ENCODE measurements at places on chromosomes 7 and 10.
A peak's percentile ranks its signal among the peaks of the same experiment; 100 is the strongest.

DNA sequence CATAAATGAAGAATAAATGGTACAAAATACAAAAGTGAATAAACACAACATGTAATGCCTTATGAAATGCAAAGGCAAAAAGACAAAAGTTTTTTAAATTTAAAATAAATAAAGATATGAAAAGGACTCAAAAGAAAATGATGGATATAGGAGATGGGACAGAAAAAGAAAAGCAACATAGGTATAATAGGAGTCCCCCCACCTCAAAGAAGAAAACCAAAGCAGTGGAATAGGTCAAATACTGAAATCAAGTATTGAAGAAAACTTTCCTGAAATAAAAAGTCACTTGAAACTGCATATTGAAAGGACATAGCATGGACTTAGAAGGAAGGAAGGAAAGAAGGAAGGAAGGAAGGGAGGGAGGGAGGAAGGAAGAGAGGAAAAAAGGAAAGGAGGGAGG is 110.0 kb upstream of the FAM204A start:
- DNase-seq = no peak

GRCh38 chr7:131583430-131583829 is 27.0 kb upstream of the PODXL start:
- no peak for DNase-seq

DNA sequence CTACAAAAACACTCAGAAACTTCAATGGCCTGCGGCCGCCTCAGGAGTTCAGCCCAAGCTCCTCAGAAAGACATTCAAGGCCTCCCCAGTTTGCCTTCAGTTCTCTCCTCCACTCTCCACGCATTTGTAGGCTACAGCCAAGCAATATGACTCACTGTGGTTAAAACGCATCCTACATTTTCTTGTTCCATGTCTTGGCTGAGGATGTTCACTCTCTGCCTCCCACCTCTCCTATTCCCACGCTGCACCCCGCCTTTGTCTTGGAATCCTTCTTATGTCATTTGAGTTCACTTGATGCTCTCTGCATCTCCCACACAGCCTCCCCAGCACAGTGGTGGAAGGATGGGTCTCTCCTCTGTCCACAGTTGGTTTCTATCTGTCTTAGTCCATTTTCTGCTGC is 184.8 kb downstream of the NPSR1 start:
- no peak for DNase-seq

GRCh38 chr10:104492329-104492940 is 138.8 kb downstream of the CFAP58 start:
- DNase-seq = no peak

DNA sequence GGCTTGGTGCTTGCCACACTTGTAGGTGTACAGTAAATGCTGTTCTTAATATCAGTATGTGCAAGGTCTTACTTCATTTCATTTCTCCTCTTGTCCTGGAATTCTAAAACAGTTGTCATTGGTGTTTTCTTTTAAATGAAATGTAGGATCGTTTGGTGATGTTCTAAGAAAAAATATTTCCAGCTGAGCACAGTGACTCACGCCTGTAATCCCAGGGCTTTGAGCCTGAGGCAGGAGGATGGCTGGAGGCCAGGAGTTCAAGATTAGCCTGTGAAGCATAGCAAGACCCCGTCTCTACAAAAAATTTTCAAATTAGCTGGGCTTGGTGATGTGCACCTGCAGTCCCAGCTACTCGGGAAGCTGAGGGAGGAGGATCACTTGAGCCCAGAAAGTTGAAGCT is 32.6 kb upstream of the ELN start:
- no peak for DNase-seq

- no peak for DNase-seq
Observed at GRCh38 chr7:98840722-98841121, 29.1 kb downstream of the TMEM130 start.

DNA sequence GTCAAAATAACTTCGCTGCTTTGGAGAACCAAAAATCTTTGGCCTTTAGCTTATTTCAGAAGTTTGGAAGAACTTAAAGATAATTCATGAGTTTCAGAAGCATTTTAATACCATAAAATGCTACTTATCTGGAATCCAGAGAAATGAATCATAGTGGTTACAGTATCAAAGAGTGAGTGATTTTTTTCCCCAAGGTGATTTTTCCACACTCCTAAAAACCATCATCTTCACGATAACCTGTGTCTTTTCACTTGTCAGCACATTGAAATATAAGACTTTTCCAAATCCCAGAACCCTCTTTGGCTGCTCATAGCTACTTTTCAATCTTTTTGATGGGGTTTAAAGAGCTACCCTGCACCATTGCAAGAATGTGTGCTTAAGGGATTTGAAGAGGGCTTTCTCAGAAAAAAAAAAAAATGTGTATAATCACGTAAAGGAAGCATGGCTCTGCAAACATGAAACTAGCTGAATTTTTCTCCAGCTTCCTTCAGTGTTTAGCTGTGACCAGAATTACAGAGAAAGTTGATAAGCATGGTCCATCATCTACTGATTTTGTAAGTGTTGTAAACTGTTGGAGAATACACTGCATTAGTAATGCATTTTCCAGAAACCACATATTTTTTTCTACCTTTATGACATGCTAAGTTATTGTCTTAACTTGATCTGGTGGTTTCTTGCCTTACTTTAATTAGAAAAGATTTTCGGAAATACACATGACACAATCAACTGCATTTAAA is 134.9 kb downstream of the BICC1 start:
- no peak for DNase-seq

- no peak for DNase-seq
Observed at GRCh38 chr7:37194943-37195342, 253.7 kb downstream of the ELMO1 start.

DNA sequence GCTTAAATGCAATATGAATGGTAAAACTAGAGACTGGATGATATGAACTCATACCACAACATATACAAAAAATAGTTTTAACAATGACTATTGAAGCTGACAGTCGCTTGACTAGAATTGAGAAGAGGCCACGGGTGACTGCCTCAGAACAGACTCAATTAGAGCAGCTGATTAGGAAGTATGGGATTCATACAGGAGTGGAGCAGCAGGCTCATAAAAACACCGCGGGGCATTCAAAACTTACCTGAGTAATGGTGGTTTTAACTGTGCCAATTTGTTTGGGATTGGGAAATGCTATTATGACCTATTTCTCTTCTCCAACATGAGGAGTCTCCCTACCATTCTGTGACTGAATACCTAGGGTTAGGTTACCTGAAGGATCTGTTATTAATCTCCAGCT is 2.1 kb downstream of the CADPS2 start:
- no peak for DNase-seq

DNA sequence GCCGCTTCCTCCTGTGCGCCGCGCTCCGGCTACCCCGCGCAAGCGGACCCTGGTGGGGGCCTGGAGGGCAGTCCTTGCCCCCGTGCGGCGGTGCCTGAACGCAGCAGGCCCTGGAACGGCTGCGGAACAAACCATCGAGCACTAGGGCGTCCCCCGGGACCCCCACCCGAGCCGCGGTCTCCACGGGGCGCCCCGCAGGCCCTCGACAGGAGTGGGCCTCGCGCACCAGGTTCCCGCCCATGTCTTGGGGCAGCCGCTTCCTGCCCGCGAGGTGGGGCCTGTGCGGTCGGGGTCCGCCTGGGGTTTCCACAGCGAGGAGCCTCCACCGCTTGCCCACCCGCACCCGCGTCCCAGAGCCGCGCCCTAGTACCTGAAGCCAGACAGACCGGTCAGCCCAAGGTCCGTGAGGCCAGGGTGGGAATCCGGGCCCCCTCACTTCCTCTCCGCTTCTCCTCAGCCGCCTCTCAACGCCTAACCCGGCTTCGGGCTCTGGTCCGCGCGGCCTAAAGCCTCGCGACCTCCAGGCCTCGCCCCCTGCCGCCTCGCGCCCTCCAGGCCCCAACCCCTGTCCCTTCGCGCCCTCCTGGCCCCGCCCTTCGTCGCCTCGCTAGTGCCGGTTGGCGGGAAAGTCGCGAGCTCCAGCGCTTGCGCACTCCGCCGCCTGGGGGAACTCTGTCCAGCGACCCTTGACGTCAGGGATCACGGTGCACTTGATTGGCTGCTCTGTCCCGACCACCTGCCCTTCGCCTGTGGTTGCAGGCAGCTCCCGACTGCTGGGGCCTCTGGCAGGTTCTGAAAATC is 7.0 kb upstream of the GBX1 start:
- peak; percentile 41 for DNase-seq

DNA sequence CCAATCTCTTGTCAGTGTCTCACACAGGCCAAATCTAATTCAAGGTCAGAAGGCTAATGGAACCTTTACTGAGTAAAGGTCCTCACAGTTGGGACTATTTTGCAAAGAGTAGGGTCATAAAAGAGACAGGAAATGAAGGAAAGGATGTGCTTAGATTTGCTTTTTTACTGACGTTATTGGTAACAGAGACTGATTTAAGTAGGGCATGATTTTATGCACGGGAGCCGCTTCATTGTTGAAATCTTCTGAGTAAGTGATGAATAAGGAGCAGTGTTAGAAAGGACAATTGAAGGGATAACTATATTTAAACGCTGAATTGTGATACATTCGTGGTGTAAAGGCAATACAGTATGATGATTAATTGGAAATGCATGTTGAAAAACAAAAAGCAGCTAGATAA is 261.5 kb downstream of the MALRD1 start:
- no peak for DNase-seq

DNA sequence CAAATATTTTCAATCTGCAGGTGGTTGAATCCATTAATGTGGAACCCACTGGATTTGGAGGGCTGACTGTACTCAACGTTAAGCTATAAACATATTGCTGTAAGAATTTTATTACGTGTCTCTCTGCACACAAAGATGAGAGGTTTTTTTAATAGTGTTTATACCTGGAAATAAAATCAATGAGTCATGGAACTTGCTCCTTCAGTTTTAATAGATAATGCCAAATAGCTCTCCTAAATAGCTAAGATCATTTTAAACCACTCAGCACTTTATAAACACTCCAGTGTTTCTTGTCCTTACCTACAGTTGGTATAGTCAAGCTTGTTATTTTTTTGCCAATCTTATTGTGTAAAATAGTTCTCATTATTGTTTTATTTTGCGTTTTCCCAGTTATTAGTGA is 455.6 kb upstream of the FZD8 start:
- DNase-seq = no peak

All from CD4-positive, alpha-beta T cell treated with Interferon gamma for 1 hour (primary cell).